ENCODE measurements at places on chromosomes 16 and 17.
A peak's percentile ranks its signal among the peaks of the same experiment; 100 is the strongest.

GRCh38 chr17:74746376-74746775, 2.1 kb upstream of the NHERF1 start:
- no peak for DNase-seq

DNA sequence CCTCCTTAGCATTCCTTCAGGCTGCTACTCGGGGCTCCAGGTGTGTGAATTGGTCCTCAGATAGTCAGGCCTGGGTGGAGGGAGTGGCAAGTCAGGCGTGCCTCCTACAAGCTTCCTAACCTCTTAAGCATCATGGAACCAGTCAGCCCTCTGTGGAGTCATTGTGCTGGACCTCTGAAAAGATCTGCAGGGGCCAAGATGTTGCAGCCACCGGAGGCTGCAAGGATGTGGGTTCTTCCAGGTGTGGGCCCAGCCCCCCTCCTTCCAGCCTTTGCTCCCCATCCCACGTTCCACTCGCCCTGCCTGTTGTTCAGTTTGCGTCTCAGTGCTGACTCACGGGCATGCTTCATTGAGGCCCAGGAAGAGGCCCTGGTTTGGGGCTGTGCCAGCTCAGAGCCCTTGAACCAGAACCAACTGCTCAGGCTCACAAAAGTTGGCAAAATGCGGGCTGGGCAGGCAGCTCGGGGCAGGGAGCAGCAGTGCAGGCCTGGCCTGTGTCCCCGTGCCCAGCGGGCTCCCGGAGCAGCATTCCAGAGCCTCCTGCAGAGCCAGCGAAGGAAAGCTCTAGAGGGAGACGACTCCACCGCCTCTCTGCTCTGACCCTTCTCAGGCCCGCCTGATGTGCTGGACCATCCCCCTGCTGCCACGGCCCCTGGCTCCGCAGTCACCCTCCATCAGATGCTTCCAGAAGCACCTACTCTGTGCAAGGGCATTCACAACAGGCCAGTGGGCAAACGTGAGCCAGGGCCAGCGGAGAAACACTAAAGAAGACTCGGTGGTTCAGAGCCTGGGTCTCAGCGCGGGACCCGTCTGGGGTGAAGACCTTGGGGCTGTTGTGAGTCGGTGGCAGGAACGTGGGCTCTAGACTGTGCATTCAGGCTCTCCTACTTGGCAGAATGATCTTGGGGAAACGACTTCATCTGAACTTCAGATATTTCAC, 7.5 kb downstream of the LDHD start:
- peak; percentile 63 for DNase-seq

GRCh38 chr16:85384833-85385462, 228.2 kb upstream of the GSE1 start:
- DNase-seq: no peak

DNA sequence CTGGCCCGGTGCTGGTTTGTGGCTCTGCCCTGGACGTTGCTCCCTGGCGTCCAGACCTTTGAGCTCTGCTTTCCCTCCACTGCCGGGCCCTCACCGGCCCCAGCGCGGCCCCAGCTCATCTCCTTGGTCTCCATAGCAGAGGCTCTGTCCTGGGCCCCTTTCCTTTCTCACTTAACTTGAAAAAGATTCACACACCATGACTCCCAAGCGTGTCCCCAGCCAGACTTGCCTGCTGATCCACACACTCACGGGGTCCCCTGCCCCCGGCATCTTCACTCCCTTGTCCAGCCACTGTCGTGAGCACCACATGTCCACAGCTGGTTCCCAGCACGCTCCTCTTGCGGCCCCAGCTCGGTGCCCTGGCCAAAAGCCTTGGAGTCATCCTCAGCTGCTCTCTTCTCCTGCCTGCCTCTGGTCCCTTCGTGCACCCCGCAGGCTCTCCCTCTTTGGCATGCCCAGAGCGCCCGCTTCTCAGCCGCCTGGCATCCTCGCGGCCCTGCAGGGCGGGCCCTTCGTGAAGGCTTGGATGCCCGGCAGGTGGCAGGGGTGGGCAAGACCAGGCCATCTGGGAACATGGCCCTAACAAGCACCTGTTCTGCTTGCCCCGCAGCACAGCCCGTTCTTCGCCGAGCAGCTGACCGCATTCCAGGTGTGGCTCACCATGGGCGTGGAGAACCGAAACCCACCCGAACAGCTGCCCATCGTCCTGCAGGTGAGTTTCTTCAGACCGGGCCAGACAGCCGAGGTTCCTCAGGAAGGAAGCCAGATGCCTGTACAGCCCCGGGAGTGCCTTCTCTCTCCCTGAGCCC, 145.6 kb upstream of the CHMP6 start:
- DNase-seq: no peak

DNA sequence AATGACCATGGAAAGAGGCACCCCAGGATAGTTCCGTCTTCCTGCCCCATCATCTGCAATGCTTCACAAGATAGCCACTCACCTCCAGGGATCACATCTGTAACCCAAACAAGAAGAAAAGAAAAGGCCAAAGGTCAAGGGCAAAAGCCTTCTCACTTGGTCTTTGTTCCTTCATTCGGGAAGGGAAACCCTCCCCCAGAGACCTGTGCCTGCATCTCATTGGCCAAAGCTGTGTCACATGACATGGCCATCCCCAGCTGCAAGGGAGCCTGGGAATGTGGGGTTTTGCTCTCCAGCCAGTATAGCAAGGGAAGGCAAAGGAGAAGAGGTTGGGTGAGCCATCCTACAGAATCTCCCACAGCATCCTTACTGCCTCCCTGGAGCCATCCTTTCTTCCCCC, 47.9 kb downstream of the NOL11 start:
- DNase-seq: no peak

DNA sequence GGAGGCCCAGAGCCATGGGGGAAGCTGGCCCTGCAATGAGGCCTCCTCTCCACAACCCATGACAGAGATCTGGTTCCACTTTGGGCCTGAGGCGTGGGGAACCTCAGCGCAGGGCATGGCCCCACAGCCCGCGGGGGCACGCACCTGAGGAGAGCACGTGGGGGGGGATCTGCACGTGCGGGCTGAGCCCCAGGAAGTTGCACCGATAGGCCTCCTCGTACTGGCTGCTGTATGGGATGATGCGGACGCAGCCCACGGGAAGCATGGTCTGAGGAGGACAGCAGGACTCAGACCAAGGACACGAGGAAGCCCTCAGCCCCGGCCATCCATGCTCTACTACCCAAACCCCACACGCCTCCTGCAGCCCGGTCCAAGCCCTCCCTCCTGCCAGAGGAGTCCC, 10.1 kb upstream of the PLD6 start:
- DNase-seq: no peak

GRCh38 chr16:21172650-21173049, 14.2 kb downstream of the LDAF1 start:
- no peak for DNase-seq

GRCh38 chr17:79986411-79987186, 49.1 kb downstream of the TBC1D16 start:
- DNase-seq: no peak

DNA sequence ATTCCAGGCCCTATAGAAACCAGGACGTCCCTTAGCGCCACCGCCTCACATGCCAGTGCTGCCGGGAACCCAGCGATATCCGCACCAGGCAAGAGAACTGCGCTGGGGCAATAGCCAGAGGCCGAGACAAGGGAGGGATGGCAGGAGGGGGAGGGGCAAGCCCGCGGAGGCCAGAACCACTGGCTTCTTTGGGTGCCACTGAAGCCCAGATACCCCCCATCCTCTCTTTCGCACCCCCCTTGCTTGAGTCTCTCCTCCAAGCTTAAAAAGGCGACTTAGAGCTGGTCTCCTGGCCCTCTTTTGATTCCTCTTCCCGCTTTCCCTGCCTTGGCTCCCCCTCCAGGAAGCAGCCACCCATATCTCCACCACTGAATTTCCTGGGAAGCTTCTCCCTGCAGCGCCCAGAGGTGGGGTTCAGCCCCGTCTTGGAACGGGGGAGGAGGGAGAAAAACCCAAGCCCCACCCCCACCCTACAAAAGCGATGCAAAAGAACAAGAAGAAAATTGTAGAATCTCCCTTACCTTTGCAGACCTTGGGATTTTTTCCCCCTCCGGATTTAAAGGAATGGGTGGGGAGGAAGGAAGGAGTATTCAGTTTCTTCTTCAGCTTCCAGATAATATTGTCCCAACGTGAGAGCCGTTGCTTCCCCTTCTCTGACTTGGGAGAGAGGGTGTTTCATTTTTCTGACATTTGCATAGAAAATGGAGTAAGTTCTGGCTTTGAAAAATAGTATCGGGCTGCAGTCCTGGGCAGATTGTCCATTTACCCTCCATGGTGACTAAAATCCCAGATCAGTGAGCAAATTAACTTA, 622 bp downstream of the HOXB6 start:
- DNase-seq: no peak

DNA sequence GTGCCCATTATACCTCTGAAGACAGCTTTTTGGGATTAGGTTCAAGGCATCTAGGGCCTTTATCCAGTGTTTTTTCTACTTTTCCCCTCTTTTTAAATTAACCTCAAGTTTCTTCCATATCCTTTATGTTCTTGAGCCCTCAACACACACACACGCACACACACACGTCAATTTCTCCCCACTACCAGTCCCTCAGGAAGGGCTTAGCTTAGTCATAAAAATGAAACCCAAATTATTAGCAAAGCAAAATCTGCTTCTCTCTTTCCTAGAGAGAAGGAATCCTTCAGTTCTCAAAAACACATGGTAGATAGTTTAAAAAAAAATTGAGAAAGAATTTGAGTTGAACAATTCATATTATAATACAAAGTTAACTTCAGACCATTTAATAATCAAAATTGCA, 401.1 kb downstream of the XYLT1 start:
- DNase-seq: no peak

DNA sequence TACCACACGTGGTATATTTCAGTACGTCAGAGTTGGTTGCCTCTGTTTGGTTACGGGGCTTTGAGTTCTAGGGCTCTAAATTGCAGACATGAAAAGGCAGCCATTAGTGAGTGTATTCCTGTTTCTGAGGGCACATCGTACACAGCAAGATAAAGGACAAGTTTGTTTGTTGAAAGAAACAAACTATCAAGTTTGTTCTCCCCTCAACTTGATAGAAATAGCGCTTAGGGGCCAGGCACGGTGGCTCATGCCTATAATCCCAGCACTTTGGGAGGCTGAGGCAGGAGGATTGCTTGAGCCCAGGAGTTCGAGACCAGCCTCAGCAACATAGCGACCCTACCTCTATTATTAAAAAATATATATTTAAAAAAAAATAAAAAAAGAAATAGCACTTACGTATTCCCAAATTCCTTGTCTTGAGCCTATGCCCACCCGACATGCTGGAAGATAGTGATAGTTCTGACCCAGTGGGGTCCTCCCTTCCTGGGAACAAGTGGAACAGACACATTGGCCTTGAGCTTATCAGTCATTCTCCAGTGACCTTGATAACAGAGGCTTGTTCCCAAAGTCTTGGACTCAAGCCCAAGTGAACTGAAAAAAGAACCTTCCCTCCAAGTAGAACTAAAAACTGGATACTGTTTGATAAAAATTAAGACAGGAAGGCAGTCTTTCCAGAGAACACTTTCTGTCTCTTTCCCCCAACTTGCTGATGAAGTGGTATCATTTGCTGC, 139.9 kb upstream of the CACNG3 start:
- DNase-seq: no peak

- DNase-seq: no peak
Measured at GRCh38 chr16:85681255-85681654, 7.5 kb downstream of the GINS2 start.

- no peak for DNase-seq
Measured at GRCh38 chr17:41773190-41773588, 13.3 kb downstream of the JUP start.
